Activated B cell treated with CpG ODN at 0.5 μM for 24 hours (primary cell): ENCODE measurements at places on chromosomes 16 and 17. TPM values are rescaled to one million over a fixed set of nuclear protein-coding genes. Genes with fewer than 3 reads are reported as not detected.

DNA sequence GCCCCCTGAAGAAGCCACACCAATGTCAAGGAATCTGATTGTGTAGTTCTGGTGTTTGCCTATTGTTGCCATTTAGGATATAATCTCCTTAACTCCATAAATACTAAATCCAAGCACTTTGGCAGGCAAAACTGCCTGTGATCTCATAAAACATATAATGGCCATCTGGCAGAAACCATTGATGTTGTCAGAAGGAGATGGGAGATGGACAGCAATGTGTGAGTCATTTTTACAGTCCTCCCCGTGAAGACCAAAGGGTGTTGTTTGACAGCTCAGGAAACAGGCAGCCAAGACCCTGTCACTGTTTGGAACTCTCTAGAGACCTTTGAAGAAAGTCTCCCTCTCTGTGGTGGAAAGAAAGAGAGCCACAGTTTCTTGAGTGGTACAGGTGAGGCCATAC is 454.1 kb downstream of the HS3ST3B1 start:
- H3K4me1 ChIP-seq, result no peaks in the 10 kb centered on the region
- no peaks in the 10 kb centered on the region for H3K36me3 ChIP-seq
- no peak for DNase-seq
- peaks cover 35% of the 10 kb centered on the region for H3K27me3 ChIP-seq
- no peak overlapping the region for H3K4me3 ChIP-seq
- H3K27ac ChIP-seq, result no peak overlapping the region

DNA sequence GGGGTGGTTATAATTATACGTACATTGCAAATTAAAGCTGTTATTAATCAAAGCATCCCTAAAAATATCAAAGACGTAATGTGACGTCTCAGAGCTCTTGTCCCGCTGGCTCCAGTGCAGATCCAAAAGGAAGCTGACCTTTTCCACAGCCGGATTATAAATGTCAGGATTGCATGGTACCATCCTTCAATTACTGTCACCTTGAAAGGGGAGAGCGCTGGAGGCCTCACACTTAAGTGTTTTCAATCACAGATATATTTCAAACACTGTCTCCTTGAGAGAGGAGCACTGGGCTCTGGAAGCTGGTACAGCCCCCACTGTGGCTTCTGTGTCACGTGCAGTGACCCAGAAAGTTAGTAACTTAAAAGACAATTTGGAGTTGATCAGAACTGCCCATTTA is 94.2 kb downstream of the AIPL1 start:
- H3K36me3 ChIP-seq, result no peaks in the 10 kb centered on the region
- H3K27me3 ChIP-seq, result peaks cover 2% of the 10 kb centered on the region
- DNase-seq, result no peak
- no peak overlapping the region for H3K27ac ChIP-seq
- H3K4me1 ChIP-seq, result no peaks in the 10 kb centered on the region
- H3K4me3 ChIP-seq, result no peak overlapping the region

DNA sequence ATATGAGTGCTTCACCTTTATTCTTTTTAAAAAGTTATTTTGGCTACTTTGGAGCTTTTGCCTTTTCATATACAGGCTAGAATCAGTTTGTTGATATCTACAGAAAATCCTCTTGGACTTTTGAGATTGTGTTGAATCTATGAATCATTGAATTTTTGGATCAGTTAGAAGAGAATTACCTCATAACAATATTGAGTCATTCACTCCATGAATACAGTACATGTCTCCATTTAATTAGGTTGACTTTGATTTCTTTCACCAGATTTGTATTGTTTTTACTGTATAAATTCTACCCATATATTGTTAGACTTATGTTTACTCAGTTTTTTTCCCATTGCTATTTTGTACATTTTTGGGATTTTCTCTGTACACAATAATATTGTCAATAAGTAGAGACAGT is 54.4 kb downstream of the TAOK1 start:
- no peaks in the 10 kb centered on the region for H3K27me3 ChIP-seq
- peaks cover 45% of the 10 kb centered on the region for H3K4me1 ChIP-seq
- no peak overlapping the region for H3K27ac ChIP-seq
- DNase-seq, result no peak

DNA sequence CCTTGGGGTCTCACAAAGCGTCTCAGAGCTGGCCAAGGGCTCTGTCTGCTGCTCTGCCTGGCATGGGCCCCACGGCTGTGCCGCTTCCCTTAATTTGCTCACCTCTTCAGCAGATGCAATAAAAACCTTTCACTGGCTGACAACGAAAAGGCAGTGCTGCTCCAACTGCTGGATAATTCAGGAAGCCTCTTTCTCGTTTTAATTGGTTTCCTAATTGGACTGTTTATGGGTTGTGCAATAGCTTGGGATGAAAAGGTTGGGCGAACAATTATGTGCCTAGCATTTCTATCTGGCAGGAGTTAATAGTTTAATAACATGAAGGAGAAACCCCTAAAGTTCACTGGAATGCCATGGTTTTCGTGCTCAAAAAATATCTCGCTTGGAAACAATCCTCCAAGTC is 234.1 kb upstream of the IRX5 start:
- no peaks in the 10 kb centered on the region for H3K4me1 ChIP-seq
- no peaks in the 10 kb centered on the region for H3K27me3 ChIP-seq
- no peaks in the 10 kb centered on the region for H3K36me3 ChIP-seq
- H3K4me3 ChIP-seq, result no peak overlapping the region

DNA sequence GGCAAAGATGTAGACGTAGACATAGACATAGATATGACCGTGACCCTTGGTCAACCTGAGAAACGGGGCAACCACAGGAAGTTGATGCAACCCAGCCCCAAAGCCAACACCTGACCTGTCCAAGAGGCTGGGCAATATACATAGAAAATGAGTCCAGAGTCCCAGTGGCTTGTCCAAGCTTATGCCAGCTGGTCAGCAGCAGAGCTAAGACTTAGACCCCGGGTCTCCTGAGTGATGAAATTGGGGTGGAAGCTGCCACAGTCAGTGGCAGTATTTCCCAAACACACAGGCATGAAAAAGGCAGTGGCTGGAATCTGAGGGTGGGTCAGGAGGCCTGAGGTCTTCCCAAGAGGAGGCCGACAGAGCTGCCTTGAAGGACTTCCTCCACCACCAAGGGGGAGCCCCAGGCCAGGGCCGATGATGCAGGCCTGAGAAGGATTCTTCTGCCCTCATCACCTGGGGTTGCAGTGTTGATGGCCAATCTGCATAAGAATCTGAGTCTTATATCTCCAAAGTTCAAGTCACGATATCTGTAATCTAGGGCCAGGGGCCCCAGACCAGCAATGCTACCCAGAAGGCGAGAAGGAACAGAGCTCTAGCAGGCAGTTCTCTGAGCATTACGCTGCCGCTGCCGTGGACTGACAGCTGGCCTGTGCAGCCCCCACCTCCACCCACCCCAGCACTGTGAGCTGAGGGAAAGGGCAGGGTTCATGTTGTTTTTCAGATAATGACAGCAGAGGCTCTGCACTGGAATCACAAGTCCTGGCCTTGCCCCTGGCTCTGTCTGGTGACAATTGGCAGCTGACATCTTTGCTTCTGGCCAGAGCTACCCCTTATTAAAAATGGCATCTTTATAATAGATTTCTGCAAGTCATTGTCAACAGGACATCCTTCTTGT is 72.7 kb downstream of the GNAO1 start:
- no peak for DNase-seq
- no peak overlapping the region for H3K27ac ChIP-seq
- no peaks in the 10 kb centered on the region for H3K36me3 ChIP-seq

- no peak for DNase-seq
- no peaks in the 10 kb centered on the region for H3K27me3 ChIP-seq
- H3K36me3 ChIP-seq, result peaks cover 9% of the 10 kb centered on the region
Measured at GRCh38 chr17:2106308-2106955, 51.5 kb downstream of the HIC1 start.

DNA sequence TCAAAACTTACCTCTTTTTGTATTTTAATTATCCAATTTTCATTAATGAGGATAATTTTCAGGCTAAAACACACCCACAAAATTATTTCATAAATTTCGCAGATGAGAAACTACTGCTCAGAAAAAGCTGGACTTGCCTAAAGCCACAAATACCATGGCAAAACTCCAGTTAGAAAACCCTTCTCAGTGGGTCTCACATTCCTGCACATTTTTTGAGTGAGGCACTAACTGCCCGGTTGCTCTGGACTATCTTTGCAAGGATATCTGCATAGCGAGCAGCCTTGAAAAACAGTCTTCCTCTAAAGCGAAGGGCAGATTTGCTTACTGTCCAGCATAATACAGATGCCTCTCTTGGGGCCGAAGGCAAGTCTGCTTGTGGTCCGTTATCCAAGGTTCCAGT is 9.8 kb downstream of the MPHOSPH6 start:
- no peak overlapping the region for H3K27ac ChIP-seq
- no peak for DNase-seq
- H3K27me3 ChIP-seq, result no peaks in the 10 kb centered on the region
- no peaks in the 10 kb centered on the region for H3K4me1 ChIP-seq
- no peak overlapping the region for H3K4me3 ChIP-seq
- H3K36me3 ChIP-seq, result peaks cover 71% of the 10 kb centered on the region

Gene TMC7
- not detected in 2 replicates for total RNA-seq

DNA sequence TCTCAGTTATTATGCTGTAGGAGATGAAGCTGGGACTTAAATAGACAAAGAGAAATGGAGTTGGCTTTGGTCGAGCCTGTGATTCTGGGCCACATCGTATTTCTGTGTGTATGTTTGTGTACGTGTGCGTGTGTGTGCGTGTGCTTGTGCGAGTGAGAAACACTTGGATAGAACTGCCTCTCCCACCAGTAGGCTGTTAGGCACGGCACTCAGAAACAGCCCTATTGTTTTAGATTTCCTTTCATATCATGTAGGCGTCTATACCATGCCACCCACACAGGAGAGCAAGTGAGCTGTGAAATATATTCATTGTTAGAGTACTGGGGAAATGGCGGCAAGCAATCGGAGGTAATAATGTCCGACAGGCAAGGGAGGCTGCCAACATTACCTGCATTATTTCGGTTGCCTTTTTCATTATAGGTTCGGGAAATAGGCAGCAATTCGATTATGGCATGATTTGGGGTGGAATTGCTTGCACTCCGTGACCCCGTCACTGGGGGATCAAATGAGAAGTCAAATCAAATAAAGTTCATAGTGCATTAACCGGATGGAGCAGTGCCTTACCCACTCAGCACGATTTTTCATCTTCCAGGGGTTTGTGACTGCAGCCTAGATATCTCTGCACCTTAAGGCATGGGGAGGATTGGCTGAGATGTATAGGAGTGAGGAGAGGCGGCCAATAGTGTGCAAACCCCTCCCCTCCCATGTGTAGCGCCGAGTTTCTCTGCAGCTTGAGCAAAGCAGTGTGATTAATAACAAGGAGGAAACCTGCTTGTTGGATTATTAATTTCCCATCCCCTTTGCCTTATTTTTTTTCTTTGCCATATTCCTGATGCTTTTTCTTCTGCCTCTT is 89.6 kb downstream of the RBFOX1 start:
- no peaks in the 10 kb centered on the region for H3K27me3 ChIP-seq
- no peak overlapping the region for H3K27ac ChIP-seq
- H3K4me3 ChIP-seq, result no peak overlapping the region
- H3K4me1 ChIP-seq, result no peaks in the 10 kb centered on the region

DNA sequence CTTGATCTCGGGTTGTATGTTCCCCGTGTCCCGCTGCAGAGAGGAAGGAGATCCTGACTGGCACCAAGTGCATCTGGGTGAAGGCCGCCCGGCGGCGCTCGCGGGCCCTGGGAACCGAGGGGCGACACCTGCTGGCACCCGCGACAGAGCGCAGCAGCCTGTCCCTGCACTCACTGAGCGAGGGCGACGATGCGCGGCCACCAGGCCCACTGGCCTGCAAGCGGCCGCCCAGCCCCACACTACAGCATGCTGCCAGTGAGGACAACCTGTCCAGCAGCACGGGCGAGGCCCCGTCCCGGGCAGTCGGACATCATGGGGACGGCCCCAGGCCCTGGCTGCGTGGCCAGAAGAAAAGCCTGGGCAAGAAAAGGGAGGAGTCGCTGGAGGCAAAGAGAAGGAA is 7.5 kb downstream of the BTBD17 start:
- H3K4me1 ChIP-seq, result peaks cover 5% of the 10 kb centered on the region

DNA sequence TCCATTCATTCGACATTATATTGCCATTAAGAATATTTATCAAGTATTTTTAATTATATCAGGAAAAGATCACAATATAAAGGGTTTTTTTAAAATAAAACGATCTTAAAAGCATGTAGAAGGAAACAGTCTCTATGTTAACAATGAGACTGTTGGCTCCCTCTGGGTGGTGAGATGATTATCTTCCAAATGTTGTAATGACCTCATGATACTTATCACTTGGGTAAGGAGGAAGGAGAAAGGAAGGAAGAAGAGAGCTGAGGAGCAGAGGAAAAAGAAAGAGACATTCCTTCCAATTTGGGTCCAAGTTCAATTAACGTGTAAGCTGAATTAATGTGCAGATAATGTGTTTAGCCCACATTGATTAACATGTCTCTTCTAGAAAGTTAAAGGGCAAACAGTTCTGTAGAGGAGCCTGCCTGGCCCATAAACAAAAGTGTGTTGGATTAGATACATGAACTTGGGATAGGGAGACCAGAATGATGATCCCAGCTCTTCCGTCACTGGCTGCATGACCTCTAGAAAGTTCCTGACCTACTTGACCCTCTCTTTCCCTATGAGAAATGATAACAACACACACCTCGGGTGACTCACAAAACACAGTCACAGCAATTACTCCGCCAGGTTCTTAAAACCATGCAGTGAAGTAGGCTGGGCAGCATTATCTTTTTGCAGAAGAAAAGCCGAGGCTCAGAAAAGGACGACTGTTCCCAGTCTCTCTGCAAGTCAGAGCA is 32.0 kb downstream of the PIMREG start:
- H3K36me3 ChIP-seq, result no peaks in the 10 kb centered on the region
- DNase-seq, result no peak
- peaks cover 3% of the 10 kb centered on the region for H3K4me1 ChIP-seq

Gene UMOD
- not detected in 2 replicates for total RNA-seq

DNA sequence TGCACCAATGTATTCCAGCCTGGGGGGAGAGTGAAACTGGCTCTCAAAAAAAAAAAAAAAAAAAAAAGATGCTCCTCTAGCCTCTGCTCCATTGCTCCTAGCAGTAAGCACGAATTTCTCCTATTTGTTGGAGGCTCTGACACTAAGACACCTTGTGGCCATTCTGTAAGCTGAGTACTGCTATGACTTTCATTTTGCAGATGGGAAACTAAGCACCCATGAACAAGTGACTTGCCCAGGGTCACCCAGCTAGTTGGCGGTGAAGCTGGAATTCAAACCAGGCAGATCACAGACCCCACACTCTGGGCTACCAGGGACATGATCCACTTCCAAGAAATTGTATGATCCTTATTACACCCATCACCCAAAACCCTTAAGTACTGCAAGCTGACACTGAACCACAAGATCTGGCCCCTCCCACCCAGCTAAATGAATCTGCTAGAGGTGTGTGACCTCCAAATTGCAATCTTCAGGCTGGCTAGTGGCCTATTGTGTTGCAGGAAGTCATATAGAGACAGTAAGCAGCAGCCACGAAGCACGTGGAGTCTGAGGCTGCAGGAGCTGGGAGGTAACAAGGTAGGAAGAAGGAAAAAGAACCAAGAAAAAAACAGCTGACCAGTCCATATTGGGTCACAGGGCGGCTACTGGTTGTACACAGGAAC is 209.4 kb downstream of the XYLT1 start:
- H3K4me1 ChIP-seq, result peaks cover 35% of the 10 kb centered on the region
- no peak for DNase-seq
- peak overlapping the region; percentile 61 for H3K27ac ChIP-seq
- H3K4me3 ChIP-seq, result no peak overlapping the region
- H3K27me3 ChIP-seq, result no peaks in the 10 kb centered on the region

Gene ZNF232
- 12.6 and 14.8 TPM in 2 replicates for total RNA-seq
